Hindlimb muscle (tissue), 1 donor: ENCODE measurements at places on chromosomes 11 and 22.

DNA sequence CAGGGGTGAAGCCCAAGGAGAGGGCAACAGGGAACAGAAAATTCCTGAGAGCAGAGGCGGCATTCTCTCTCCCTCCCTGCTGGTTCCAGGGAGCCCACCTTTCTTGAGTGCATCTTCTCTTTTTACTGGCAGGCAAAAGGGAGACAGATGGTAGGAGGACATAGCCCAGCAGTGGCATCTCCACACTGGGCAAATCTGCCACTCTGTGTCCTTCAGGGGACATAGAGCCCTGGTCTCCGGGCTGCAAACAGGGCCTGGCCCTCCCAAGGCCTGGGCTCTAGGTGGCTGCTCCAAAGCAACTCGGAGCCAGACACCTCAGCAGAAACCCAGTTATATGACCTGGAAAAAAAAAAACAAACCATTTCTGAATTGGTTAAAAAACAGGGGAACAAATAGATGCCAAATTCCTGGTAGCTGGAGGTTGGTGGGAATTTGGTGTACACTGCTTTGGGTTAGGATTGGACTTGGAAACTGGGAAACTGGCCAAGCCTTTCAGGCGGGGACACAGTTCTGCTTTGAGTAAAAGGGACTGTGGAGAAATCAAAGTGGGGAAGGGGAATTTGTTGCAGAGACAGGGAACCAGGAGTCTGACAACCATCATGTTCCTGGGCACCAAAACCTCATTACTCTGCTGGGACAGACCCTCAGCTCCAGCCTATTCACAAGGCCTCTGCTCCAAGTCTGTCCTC is 23.6 kb upstream of the DKK3 start:
- DNase-seq = no peak

GRCh38 chr11:88779577-88779976 is 286.2 kb downstream of the GRM5 start:
- no peak for DNase-seq

DNA sequence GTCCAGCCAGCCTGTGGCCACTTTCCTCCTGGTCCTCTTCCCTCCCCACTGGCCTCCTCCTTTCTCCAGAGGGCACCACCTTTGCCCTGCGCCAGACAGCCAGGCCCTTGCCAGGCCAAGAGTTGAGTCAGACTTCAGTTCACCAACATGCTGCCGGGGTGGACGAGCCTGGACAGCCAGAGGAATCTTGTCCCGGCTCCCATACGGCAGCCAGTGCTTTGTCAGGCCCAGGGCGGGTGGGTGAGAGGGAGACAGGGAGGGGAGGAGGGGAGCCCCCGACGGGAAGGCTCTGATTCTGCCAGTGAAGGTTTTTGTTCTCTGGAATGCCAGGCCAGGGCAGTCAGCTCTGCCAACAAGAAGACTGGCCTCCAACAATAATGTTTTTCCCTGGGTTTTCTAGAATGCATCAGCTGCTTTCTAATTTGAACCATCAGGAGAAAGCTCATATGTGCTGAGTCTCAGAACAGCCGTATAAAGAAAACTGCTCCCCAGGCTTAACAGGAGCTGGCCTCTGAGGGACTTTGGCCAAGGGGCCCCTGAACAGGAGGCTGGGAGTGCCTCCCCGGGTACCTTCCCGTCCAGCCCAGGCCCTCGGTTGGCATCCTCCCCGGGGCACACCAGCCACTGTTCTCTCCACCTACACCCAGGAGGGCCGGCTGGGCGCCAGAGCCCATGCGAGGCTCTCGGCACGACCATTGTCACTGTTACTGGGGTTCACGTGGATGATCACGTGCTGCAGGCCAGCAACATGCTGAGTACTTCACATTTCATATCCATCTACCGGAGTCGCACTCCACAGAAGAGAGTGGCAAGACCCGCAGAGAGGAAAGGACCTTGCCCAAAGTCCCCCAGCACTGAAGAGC is 28.6 kb downstream of the LIF start:
- DNase-seq = no peak

DNA sequence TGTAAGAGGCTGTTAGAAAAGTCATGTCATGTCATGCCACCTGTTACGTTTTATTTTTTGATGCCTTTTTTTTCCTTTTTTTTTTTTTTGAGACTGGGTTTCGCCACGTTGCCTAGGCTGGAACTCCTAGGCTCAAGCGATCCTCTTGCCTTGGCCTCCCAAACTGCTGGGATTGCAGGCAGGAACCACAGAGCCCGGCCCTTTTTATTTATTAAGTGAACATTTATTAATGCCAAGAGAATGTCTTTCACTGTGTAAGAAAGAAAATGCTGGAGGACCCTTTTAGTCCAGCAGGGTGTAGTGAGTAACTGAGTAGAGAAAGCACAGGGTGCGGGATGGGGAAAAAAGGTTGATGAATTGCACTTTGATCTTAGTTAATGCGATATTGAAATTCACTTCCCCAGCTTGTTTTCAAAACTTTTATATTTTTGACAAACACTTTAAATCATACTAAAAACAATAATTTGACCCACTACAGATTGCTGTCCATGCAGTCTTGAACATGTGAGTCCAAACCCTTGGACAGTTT is 2.3 kb upstream of the XBP1 start:
- no peak for DNase-seq

DNA sequence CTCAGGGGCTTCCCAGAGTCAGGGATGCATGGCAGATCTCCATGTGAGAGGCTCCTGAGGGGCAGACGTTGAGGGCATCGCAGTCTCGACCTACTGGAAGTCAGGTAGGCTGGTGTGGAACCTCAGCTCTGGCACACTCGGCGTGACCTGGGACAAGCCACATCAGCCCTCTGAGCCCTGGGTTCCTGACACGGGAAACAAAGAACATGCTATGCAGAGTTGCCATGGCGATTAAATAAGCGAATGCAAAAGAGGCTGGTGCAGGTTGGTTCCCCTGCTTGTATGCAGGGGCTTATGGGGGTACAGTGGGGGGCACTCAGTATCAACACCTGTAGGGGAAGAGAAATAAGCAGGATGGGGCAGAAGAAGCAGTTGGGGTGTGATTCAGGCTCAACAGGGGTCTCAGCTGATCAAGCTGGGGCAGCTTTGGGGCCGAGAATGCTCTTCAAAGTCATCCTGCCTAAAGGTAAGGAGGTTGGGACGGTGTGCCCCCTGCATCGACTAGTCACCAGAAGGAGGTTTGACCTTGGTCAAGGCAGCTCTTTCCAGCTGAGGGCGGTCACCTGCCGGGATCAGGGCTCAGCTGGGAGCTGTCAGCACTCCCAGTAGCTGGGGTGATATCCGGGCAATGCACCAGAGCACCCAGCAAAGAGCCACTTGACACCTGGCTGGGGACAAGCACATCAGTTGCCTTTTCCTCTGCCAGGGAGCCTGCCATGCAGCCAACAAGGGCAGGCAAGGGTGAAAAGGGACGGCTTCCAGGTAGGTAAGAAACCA is 442.7 kb downstream of the MIAT start:
- DNase-seq = no peak

DNA sequence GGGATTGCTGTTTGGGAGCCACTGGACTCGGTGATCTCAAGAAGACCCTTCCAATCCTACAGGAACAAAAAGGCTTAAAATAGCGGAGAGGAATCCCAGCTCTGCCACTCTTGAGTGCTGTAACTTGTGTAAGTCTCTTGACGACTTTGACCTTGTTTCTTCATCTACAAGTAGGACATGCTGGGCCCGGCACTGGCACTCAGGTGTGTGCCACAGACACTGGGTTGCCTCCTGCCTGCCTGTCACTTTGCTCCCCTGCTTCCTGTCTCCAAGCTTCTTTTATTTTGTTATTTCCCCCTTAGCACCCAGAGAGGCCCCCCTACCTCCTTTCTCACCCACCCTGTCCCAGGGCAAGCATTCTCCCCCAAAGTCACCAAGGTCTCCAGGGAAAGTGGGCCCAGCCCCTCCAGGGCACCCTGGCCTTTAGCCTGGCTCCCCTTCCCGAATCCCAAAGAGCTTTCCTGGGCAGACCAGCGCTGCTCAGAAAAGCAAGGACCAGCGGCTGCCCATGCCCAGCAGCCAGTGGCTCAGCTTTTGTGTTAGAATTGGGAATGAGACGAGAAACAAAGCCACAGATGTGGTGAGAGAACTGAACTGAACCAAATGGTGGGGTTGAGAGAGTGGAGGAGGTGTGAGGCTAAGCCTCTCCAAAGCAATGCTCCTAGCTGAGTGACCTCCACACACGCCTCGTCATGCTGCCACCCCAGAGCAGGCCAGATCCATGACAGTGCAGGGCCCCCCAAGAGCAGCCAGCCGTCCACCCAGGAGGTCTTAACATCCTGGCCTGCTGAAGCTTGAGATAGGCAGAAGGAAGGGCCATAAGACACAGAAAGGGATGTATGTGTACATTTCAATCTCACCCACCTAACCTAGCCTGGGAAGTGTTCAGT is 4.5 kb downstream of the TRIM29 start:
- DNase-seq = no peak
